ENCODE measurements at places on chromosomes 1 and 21.

DNA sequence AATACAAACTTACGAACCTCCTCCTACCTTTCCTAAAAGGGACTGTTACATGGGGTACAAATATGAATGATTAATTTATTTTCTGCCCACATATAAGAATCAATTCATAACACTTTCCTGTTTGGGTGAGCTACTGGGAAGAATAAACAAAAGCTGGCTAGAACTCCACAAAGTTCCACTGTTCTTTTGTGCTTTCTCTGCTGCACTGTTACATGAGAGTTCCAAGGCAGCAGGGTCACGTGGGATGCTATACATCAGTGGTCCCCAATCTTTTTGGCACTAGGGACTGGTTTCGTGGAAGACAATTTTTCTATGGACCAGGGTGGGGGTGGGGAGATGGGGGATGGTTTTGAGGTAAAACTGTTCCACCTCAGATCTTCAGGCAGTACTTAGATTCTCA is 2.2 kb upstream of the ANGPTL7 start:
- no peak for DNase-seq

DNA sequence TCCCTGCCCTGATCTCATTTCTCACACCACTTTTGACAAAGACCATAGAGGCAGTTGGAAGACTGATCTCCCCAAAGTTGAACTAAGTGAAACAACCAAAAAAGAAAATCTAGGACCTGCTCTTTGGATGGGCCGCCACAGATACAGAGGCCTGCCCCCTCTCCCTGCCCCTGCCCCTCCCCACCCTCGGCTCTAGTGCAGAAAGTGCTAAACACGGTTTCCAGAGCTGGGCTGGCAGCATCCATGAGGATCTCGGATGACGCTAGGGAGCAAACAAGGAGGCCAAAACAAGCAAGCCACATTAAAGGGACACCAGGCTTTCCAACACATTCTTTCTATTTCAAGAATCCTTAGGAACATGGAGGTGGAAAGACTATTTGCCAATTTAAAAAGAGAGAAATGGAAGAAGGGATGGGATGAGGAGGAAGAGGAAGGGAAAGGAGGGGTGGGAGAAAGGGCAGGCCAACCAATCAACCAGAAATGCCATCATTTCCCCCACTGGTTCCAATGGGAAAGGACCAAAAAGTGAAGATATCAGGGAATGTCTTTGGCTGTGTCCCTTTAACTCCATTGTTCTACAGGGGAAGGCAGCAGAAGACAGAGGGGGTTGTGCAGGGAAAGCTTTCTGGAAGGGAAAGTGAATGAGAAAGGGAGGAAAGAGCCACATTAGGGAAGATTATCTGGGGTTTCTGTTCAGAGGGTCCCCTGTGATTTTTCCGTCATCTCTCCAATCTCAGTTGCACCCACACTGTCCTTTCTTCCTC is 38.3 kb upstream of the GOLT1A start:
- no peak for DNase-seq

GRCh38 chr21:44709426-44710293 is 1.7 kb downstream of the TSPEAR start:
- no peak for DNase-seq

DNA sequence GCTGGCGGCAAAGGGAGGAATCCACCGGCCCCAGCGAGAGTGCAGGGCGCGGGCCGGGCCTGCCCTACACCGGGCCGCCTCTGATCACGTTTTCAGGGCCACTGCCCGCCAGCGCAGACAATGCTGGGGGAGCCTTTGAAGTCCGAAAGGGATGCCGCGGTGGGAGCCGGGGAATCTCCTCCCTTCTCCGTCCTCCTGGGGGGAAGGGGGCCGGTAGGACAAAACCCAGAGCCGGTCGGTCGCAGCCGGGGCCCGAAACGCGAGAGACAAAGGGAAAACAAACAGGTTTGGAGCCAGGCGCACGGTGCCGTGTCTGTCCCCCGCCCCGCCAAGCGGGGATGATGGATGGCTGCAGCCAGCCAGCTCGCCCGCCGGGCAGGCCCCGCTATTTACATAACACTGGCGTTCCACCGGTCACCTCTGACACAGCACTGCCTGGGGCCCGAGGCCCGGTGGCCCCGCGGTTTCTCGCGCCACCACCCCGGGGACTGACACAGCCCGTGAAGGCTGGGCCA is 92.0 kb downstream of the CASZ1 start:
- no peak for DNase-seq

DNA sequence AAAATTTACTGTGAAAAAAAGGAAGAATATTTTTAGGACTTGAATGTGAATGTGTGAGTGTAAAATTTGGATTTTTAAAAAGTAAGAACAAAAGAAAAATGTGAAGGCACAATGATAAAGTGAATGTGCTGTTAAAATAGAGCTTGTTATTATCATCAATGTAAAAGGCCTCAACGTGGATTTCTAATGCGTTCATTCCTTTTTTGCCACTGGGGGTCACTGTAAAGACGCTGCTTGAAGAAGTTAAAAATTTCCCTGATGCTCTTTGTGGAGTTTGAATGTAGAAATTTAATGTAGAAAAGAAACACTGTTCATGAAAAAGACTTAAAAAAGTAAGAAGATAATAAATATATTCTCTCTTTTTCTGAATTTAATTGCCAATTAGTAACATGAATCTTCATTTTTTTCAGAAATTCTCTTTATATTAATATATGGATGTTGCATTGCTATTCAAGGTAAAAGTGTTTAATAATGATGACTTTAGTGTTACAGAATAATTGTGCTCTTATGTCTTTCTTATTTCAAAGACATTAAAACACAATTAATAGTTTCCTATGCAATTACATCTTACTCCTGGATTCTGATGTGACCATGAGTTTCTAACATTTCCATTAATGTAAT is 161.5 kb downstream of the DNM3 start:
- DNase-seq = no peak

DNA sequence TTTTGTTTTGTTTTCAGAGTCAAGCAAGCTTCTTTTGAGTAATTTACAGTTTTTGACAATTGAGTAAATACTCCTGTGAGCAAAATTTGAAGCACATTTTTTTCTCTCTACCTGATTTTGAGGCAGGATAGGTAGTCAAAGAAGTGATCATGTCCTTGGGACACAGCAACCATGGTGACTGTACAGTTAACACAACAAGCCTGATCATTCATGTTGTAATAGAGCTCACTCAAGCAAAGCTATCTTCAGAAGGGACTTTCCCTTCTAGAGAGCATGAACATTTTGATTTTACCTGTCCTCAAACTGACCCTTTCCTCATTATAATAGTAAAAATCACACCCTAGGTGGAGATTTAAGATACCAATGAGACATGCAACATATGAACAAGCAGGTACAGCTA is 126.5 kb upstream of the KCNK1 start:
- no peak for DNase-seq

- DNase-seq = no peak
These were observed 27.7 kb downstream of the MYOG start for GRCh38 chr1:203057911-203058675.

GRCh38 chr1:96362623-96363022 is 359.0 kb upstream of the PTBP2 start:
- DNase-seq = no peak

- DNase-seq = no peak
These were observed 77.4 kb downstream of the S1PR1 start for GRCh38 chr1:101314244-101314643.

DNA sequence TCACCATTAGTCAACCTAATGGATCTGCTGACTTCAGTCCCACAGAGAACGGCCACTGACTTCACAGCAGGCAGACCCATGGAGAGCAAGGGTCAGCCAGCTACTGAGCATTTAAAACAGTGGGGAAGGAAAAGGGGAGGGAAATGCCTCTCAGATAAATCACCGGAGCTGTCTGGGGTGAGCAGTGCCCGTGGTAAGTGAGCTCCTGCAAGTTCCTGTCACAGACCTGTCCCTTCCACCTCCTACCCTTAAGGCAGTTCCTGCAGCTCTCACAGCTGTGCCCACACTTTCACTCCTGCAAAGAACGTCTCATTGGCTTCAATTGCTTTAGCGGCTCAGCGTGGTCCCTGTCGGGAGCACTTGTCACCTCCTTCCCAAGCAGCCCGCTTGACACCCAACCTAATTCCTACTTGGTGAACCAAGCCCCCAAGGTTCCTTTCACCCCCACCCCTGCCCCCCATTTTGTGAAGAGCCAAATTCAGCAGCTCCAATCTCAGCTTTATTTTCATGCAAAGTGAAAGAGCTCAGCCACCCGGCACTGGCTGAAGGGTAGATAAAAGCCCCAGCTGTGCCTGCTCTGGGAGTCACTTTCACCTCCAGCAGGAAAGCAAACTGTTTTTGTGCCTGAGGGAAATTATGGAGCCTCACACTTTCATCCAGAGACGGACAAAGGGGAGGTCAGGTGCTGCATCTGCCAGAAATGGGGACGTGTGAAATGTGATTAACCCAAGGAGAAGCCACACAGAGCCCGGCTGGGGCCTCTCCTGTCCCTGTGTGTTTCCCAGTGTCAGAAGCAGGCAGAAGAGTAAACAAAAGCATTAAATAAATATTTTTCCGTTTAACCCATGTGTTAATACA is 306.2 kb downstream of the TTLL7 start:
- DNase-seq = no peak

- DNase-seq = peak; percentile 17
These were observed at the start of gene ZNF436 for GRCh38 chr1:23369335-23370013. ZNF436 (minus strand) TSS chr1:23369836; CDS start chr1:23368005, 1,831 bp downstream.

DNA sequence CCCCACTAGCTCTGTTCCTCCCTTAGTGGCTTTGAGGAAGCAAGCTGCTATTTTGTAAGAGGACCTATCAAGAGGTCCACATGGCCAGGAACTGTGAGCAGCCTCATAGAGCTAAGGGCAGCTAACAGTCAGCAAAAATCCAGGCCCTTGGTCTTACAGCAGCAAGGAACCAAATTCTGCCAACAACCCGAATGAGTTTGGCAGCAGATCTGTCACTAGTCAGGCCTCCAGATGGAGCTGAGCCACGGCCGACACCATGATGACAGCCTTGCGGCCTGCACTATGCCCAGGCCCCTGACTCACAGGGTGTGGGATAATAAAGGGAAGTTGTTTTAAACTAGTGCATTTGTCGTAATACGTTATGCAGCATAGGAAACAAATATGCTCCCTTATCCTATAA is 28.0 kb upstream of the H3-3A start:
- DNase-seq = no peak

DNA sequence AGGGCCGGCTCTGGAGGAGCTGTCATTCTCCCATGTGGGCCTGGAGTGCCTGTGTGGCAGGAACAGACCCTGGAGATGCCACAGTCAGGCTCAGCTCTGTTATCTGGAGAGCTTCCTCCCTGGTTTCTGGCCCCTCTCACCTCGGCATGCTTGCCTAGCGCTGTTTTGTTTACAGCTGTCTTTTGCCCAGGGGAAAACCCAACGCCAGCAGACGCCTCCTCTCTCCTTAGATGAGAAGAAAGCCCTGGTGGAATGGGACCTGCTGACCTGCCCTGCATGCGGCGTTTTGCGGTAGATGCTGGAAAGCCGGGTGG is 104.9 kb downstream of the CRYAA start:
- no peak for DNase-seq

GRCh38 chr1:91171898-91172297 is 150.1 kb upstream of the ZNF644 start:
- DNase-seq = no peak

- DNase-seq = no peak
These were observed 1.3 kb upstream of the LEMD1 start for GRCh38 chr1:205422993-205423642.

DNA sequence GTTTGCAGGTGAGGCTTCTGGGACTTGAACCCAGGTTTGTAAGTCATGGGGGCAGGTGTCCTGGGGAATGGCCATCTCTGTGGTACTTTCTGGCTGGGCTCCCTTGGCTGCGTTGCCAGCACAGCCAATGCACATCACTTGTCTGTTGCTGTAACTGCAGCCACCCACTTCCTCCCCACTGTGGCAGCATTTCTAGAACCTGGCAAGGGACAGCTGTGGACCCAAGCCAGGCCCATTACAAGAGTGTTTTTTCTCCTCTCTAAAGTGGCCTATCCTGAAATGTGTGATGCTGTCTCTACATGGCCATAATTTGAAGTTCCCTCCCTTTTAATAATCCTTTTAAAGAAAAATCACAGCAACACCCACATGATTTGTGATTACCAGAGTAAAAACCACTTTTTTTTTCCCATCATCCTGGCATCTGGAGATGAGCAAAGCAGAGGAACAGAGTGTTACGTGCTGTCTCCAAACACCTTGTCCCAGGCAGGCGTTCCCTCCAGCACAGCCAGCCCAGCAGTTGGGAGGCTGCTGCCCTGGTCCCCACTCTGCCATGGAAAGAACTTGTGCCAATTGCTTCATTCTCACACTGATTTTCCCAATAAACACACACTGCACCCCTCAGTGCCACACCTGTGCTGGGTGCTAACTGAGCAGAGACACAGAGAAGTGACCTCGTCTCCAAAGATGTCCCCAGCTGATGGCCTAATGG is 360.6 kb upstream of the USP24 start:
- DNase-seq = no peak

DNA sequence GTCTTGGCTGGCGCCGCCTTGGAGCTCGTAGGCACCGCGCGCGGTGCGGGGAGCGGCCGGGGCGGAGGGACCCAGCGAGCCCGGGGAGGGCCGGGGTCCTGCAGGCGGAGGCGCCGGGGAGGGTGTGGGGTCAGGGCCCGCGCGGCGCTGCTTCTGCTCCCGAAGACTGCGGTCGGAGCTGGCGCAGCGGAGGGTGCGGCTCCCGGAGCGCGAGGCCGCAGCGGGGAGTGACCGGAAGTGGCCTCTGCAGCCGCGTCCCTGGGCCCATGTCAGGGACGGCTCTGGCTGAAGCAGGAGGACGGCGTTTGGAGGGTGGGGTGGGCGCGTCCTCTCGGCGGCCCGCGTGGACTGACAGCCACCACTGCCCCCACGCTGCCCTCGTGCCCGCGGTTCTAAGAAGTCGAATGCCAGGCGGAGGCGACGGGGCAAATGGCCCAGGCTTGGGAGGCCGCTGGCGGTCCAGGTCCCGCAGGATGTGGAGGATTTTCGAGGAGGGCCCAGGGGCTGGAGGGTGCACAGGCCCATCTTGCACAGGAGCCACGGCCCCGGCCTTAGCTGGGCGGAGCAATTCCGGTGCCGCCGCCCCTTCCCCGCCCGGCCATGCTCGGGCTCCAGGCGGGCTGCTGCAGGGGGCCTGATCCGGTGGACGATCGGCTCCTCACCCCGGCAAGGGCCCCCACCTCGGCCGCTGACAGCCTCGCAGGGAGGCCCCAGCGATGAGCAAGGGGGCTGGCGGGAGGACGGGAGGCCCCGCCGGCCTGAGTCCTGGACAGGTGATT is 7.7 kb upstream of the ZNF669 start:
- DNase-seq = no peak

DNA sequence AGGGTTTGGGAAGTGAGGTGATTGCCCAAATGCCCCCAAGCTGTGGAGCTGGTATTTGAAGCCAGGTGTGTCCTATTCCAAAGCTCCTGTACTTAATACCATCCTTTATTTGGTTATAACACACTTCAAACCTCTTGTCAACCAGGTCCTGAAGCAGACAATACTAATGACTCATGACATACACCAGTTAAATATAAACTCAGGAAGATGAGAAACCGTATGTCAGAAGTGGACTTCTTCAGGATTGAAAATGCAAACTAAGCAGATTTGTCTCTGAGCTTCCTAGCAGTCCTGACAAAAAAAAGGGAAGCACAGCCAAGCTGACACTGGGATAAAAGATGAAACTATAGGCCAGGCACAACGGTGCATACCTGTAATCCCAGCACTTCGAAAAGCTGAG is 70.6 kb downstream of the ALPL start:
- no peak for DNase-seq

GRCh38 chr1:22562584-22563583 is at the start of gene EPHA8:
EPHA8 (plus strand) TSS chr1:22563489; CDS start chr1:22563636, 147 bp downstream.
- DNase-seq = no peak

All from activated CD4-positive, alpha-beta T cell treated with anti-CD3 and anti-CD28 coated beads, Interleukin-2, amount 50 U/mL, for 24 hours (primary cell).